ENCODE measurements at places on chromosomes 2 and 18.

GRCh38 chr2:182891611-182892010, 25.2 kb upstream of the FRZB start:
- no peak for DNase-seq

DNA sequence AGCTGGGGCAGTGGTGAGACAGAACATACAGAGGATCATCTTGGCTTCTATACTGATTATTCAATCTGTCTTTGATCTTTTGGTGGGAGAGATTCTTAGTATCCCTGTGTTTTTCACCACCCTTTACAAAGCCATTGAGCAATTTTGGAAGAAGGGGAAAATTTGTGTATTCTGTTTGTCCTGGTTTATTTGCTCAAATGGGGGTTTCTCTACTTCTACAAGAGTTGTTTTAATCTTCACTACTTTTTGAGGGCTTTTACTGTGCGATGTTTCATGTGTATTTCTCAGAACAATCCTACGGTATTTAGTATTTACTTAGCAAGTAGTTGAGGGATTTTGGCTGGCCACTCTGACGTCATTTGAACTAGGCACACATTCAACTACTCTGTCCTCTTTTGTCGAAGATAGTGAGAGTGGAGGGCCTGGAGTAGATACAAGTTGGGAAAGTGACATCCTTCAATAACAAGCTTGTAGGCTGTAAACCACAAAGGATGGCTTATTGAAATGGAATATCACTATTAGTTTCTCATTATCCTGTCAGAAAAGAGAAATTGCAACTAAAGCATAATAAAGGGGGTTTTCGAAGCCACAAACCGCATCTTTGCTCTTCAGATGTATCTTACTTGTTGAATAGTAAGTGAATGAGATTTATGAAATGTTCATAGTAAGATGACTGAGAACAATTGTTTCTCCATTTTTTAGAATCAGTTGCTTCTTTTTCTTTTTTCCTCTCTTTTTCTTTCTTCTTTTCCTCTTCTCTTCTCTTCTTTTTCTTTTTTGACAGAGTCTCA, 24.8 kb downstream of the FMNL2 start:
- DNase-seq, result no peak

- DNase-seq, result no peak
These were observed 29.3 kb upstream of the MMADHC start for GRCh38 chr2:149616681-149617456.

DNA sequence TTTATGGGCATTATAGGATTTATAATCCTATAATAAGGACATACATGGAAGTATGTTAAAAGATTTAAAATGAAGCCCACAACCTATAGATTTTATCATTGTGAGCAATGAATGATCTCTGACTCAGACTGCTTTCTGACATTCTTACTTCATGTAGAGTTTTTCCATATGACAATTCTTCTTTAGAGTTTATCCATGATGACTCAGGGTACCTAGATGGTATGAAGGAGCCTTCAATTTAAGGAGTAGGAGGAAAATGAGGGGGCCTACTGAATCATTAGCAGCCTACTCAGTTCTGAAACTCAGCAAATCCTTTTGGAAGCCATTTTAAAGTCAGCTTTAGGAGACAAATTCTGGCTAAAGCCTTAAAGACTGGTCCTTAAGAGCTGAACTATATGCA, 10.4 kb downstream of the PELI1 start:
- no peak for DNase-seq

- no peak for DNase-seq
These were observed 428.4 kb upstream of the HNMT start for GRCh38 chr2:137535897-137536296.

DNA sequence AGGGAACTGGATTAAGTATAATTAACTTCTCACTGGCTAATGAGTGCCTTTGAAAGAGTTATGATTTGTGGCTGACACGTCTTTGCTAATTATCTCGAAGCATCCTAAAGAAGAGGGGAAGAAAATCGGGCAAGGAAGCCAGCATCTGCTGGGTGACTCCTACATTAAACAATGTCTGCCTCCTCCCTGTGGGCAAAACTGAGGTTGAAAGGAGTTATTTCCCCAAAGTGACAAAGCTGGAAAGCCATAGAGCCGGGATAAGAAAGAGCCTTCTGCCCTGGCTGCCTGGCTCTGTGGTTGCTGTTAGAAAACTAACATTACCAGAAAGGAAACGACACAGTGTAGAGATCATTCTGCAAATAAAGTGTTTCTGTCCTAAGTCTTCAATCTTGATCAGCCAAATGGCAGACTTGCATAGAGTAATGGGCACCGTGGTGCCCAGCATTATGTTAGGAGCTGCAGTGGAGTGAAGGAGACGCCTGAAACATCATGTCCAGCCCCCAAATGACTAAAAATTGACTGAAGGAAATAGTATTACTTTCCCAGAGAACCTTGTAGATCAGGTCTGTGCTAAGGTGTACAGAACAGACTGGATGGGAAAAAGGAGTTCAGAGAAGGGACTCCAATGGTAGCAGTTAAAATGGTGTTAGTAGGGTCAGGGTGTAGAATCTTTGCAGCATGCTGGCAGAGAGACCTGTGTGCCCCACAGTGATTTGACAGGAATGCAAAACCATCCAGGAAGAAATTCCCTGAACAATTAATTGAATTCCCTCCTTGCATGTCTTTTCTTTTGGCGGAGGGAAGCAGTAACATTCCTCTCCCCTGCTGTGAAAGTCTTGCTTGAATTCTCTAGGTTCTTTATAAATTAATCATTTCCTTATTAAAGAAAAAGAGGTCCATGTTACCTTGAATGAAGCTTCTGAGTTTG, 44.4 kb downstream of the ALPK2 start:
- DNase-seq, result no peak

DNA sequence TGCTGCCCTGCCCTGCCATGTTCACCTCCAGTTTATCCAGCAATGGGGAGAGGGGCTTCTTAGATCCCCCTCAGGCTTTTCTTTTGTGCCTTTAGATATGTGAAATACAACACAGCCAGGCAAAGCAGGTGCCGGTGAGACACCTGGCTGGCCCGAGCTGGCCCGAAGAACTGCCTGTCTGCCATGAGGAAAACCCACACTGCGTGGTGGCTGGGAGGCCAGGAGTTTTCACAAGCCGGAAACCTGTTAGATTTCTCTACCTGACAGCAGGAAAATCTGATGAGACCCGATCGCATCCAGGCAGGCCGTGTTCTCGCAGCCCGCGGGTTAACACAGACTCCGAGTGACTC, 5.7 kb upstream of the GAL3ST2 start:
- DNase-seq, result no peak

- DNase-seq, result no peak
These were observed 8.6 kb upstream of the ME2 start for GRCh38 chr18:50870138-50870845.

- no peak for DNase-seq
These were observed 76.7 kb downstream of the TGIF1 start for GRCh38 chr18:3526421-3527354.

GRCh38 chr2:223513771-223514455, 88.2 kb downstream of the SCG2 start:
- no peak for DNase-seq

GRCh38 chr2:14577843-14578242, 54.7 kb upstream of the LRATD1 start:
- no peak for DNase-seq

DNA sequence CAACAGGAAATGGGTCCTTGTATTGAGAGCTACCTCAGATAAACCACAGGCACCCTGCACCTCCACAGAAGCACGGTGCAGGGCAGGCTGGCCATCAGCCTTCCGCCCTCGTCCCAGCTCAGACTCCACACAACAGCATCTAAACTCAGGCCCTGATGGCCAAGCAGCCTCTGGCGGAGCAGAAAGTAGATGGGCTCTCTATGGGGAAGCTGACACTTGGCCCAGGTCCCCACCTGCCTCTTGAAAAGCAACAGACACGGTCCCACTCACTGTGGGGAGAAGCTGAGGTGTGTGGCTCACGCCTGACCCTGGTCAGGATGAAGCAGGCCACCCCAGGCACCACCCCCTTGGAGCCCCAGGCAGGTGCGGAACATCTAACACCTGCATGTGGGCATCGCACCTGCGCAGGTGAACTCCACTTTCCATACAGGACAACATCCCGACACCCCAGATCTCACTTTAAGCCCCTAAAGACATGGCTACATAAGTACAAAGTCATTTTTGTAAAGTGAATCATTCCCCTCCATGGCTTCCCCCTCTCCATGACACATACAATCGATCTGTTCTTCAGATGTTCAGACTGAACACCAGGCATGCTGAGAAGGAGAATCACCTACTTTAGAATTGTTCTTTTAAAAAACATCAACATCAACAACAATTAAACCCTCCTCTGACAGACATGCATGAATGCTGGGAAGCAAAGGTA, 208.4 kb downstream of the ZBTB7C start:
- no peak for DNase-seq

GRCh38 chr2:77007686-77008085, 514.5 kb downstream of the LRRTM4 start:
- DNase-seq, result no peak

GRCh38 chr2:172726172-172726735, 9.4 kb upstream of the RAPGEF4 start:
- DNase-seq, result no peak

- no peak for DNase-seq
These were observed 155.4 kb upstream of the ACAA2 start for GRCh38 chr18:49968644-49969309.

DNA sequence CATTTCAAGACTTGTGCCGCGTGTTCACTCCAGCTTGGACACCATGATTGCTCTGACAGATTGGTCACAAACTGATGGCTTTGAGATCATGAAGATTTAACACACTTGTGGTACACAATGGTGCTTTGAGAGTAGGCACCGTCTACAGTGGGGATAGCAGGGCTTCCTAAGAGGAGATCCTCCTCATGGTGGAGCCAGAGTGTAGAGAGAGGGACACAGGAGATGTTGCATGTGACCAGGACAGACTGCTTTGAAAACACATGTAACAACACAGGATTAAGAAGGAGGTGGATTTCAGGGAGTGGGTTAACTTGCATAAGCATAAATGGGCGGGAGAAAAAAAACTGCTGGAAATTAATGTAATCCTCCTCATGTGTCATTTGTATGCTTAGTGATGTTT, 95.7 kb upstream of the LINC00305 start:
- DNase-seq, result no peak

- DNase-seq, result no peak
These were observed 27.9 kb downstream of the REV1 start for GRCh38 chr2:99461828-99462483.

DNA sequence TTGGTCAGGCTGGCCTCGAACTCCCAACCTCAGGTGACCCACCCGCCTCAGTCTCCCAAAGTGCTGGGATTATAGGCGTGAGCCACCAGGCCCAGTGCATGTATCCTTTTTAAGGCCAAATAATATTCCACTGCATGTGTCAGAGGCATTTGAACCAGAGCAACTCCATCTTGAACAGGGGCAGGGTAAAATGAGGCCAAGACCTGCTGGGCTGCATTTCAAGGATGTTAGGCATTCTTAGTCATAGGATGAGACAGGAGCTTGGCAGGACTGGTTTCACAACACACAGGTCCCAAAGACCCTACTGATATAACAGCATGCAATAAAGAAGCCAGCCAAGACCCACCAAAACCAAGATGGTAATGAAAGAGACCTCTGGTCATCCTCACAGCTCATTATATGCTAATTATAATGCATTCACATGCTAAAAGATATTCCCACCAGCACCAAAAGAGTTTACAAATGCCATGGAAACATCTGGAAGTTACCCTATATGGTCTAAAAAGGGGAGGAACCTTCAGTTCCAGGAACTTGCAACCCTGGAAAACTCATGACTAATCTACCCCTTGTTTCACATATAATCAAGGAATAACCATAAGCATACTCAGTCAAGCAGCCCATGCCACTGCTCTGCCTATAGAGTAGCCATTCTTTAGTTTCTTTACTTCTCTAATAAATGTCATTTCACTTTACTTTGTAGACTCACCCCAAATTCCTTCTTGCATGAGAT, 204.6 kb downstream of the RAB3GAP1 start:
- DNase-seq, result no peak

GRCh38 chr2:57906152-57906732, 140.4 kb upstream of the VRK2 start:
- no peak for DNase-seq

GRCh38 chr2:189236066-189236465, 56.5 kb upstream of the COL5A2 start:
- DNase-seq, result no peak

DNA sequence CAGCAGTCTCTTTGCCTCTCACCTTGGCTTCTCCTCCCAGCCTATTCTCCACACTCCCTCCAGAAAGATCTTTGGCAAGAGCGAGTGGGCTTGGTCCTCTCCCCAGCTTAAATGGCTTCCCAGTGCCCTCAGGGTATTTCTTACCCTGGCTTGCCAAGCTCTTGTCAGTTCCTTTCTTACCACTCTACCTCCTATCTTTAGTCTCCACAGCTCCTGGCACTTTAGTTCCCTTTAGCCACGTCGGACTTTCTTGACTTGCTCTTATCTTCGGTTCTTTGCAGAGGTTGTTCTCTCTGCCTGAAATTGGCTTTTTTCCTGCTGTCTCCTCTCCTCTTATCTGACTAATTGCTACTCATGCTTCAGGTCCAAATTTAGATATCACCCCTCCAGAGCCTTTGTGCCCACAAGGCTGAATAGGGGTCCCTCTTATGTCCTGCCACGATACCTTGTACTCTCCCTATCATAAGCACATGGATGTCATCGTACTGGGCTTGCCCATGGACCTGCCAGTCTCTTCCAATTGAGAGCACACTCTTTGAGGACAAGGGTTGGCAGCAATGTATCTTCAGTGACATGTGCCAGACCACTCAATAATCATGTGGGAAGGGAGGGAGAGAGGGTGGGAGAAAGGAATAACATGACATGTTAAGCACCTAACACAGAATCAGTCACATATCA, 131.7 kb upstream of the CTAGE1 start:
- no peak for DNase-seq

- DNase-seq, result no peak
These were observed 53.4 kb upstream of the ODC1 start for GRCh38 chr2:10501451-10501961.

DNA sequence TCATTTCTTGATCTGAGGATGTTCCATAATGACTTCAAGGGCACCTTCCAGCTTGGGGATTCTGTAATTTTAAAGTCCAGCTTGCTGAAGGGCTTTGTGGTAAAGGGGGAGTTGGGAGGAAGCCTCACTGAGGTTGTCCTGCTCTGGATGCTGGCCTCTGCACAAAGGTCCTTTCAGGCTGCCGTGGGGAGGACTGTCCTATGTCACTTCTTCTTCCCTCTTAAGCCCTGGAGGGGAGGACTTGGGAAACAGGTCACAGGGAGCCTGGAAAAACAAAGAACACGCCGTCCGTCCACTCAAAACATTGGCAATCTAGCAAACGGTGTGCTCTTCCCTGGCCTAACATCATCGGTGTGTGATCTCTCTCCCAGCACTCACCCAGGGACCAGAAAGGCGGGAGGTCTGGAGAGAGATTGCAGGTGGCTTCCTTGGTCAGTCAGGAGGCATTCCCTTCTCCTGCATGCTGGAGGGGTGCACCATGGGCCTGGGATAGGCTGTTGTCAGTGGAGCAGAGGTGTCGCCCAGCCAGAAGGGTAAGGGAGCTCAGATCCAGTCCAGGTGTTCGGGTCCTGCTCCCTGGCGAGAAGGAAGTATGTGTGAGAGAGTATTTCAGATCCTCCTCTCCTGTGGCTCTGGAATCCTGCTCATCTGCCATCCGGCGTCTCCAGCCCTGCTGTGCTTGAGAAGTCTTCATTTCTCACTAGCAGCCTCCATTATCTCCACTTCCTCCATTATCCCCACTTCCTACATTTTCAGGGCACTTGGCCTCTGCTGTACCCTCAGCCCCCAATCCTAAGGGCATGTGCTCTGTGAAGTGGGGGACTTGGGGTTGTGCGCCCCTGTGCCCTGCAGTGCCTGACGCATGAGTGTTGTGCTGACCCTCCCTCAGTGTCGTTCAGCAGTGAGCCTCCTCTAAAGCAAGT, 20.1 kb downstream of the ASAP2 start:
- DNase-seq, result no peak
